A549 treated with DMSO at 1 μM for 4 hours (cell line): ENCODE measurements at places on chromosomes 1 and 21. TPM values are rescaled to one million over a fixed set of nuclear protein-coding genes. Genes with fewer than 3 reads are reported as not detected.

The AIM2 gene
- not detected in 5 replicates for total RNA-seq

The S100A2 gene
- 16.8 to 29.9 TPM (median 23.4 TPM) in 5 replicates for total RNA-seq

The SDC3 gene
- 6.9 to 10.7 TPM (median 8.6 TPM) in 5 replicates for total RNA-seq

The OR10Z1 gene
- not detected in 5 replicates for total RNA-seq
